Cerebellar nuclear complex (tissue), 1 donor: ENCODE measurements at places on chromosomes 6 and 20.

DNA sequence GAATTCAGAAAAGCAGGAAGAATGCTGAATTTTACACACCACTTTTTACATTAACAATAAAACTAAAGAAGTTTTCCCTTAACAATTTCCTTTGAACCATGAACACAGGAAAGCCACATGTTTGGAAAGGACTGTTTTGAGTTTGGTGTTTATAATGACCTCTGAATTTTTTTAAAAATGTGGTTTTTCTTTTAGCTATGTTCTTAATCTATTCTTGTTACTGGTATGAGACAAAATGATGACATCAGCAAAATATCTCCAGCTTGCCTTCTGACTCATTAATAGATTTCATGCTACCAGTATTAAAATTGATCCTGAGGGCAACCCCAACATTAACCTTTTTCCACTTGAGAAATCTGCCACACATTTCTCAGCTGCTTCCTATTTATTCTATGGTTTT is 217.5 kb upstream of the THEMIS start:
- DNase-seq, result no peak

GRCh38 chr6:161543684-161544309 is 269.9 kb upstream of the AGPAT4 start:
- no peak for DNase-seq

- DNase-seq, result no peak
These were observed 173.6 kb downstream of the TFAP2B start for GRCh38 chr6:50992232-50992631.

DNA sequence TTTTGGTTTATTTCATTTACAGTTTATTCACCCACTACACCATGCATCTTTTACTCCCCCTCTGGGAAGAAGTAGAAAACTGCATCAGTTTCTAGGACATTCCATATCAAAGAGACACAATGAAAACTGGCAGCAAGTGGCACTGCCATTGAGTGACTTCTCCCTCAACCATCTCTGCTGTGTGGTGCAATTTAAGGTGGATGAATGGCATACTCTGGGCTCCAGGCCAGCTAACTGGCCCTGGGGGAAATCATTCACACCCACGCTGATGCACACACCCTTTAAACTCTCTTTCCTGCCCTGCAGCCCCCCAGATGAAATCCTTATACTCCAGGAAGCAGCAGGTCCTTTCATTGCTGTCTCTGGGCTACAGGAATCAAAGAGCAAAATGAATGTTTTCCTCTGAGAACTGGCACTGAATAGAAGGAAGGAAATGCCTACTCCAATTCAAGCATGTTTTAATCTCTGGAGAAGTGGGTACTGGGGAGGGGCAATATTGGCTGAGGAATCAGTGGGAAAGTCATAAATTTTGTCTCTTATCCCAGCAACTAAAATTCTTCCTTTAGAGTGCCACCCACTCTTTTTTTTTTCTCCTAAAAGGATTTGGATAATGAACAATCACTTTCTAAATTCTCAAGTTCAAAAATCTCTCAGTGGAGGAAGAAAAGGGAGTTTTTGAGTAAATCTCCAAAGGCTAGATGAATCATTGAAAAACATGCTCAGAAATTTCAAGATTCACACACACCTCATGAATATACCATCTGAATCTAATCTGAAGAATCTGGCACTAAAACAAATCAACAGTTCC is 16.9 kb upstream of the RFPL4B start:
- no peak for DNase-seq

- DNase-seq, result no peak
These were observed 4.5 kb downstream of the TNFRSF6B start for GRCh38 chr20:63701051-63701328.

GRCh38 chr20:47118641-47119040 is 224.0 kb downstream of the EYA2 start:
- no peak for DNase-seq

GRCh38 chr6:166228839-166229528 is 61.3 kb upstream of the TBXT start:
- DNase-seq, result no peak

DNA sequence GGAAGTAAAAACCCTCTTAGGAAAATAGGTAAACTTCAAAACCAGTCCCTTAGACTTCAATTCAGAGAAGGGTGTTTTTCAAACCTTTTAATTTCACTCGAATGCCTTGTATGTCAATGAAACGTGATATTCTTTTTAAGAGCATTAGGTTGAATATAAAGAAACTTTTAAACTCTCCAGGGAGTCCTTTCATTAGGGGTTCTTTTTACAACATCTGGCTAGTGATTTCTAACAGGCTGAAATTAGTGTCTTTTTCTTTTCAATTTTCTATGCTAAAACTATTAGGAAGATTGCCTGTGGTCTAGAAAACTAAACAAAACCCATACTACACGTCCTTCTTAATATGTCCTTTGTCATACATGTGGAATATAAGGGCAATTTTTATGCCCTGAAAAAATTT is 569.7 kb upstream of the CITED2 start:
- DNase-seq, result no peak

DNA sequence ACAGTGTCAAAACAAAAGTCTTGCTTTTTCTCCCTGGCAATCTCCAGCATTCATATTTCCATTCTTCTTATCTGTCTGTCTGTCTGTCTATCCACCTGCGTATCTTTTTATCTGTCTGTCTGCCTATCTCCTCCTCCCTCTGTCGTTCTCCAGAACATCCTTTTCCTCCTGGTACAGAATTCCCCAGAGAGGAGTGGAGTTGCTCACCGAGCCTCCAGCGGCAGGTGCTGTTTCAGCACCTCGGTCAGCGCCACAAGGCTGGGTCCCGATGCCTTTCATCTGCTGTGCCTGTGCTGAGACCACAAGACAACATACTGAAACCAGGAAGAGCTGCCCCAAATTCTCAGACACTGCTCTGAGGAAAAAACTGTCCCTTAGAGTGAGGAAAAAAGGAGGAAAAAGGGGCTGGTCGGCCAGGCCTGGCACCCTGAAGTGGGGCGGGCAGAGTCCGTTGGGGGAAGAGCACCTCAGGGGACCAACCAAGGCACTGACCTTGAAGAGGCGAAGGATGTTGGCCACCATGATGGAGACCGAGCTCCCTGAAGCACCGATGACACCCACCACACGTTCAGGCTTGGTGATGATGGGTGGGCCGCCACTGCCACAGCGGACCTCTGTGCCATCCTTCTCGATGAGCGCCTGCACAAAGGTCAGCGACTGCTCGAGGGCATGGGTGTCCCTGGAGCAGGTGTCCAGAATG is 13.3 kb downstream of the GRM4 start:
- DNase-seq, result no peak

GRCh38 chr20:40965671-40966070 is 63.0 kb upstream of the TOP1 start:
- no peak for DNase-seq

DNA sequence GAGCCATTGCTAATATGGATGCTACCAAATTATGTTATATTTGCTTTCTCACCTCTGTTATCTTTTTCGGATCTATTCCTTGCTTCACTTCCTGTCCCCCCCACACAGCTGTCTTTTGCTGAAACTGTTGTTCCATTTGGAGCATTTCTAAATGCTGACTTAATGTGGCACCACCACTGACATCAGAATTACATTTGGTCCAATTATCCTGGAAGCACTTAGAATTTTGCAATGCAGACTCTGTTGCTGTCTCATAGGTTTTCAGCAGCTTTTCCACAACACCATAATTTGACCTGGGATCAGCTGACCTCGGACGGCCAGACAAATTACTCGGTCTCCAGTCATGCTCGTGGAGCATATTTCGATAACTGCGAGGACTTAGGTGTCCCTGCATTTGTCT is 12.8 kb downstream of the KIAA0408 start:
- no peak for DNase-seq

DNA sequence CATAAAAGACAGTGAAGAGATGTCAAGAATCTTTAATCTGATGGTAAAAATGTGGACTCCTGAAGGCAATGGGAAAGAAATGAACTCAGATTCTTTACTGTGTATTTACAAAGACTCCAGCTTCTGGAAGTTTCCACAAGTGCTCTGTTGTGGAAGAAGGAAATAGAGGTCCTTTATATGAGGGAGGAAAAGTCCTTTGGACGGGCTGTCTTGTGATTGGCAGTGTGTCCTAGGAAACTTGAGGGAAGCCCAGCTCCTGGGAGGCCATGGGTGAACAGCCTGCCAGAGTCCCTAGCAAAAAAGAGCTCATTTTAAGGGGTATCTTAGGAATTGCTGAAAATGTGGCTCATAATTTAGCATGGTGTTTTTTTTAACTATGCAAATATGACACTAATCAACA is 92.0 kb downstream of the RNASET2 start:
- no peak for DNase-seq

DNA sequence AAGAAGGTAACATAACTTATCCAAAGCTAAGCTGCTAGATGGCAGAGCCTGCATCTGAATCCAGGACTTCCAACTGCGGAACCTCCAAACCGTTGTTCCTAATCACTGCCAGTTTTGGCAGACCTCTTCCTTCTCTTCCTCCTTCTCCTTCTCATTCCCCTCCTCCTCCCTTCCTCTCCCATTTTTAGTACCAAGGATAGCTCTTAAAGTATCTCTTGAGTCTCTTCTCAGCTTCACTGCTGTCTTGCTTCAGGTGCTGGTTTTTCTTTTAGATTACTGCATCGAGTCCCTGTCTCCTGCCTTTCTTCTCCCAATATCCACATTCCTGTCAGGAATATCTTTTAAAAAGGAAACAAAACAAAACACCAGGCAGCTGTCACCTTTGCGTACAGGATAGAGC is 77.1 kb downstream of the CDYL start:
- DNase-seq, result no peak

- no peak for DNase-seq
These were observed 38.1 kb upstream of the HLA-E start for GRCh38 chr6:30450909-30451841.

DNA sequence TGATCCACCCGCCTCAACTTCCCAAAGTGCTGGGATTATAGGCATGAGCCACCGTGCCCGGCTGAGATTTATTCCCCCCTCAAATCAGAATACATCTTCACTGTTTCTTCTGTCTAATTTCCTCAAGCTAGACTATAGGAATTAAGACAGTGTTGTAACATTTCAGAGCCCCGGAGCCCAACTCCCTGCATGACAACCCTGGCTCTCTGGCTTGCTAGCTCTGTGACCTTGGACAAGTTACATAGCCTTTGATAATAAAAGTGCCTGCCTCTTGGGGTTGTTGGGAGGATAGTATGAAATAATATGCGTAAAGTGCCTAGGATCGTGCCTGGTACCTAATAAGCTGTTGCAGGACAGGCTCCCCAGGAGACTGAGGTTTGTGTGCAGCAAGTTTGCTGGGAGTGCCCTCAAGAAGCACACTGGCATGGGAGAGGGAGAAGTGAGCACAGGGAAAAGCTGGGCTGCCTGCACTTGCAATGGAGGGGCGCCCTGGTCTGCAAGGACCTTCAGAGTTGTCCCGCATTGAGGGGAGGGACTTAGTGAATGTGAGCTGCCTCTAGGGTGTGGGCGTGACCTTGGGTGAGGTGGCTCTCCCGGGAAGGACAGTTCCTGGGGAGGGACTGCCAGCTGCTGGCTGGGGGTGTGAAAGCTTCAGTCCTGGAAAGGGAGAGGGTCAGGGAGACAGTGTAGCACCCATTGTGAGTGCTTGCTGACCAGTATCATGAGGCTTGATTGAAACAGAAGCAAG is 43.4 kb downstream of the TAF8 start:
- DNase-seq, result no peak

DNA sequence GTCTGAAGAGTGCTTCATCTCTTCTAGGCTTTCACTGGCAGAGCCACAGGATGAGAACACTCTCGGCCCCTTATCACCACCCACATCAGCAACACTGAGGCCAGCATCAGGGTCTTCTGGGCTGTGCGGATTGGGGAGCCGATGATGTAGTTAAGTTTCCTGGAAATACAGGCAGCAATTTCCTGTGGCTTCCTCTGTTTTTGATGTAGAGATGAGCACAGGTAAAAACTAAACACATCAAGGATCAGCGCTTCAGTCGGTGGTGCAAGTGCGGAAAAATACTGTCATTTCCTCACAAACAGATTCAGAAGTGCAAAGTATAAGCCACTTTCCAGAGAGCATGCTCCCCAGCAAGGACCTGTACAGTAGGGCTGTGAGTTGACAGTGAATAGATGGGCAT is 62.6 kb downstream of the BACH2 start:
- no peak for DNase-seq

- DNase-seq, result no peak
These were observed 1.3 kb downstream of the SLA2 start for GRCh38 chr20:36644706-36645095.

- no peak for DNase-seq
These were observed 126.7 kb downstream of the AIG1 start for GRCh38 chr6:143187238-143187923.

DNA sequence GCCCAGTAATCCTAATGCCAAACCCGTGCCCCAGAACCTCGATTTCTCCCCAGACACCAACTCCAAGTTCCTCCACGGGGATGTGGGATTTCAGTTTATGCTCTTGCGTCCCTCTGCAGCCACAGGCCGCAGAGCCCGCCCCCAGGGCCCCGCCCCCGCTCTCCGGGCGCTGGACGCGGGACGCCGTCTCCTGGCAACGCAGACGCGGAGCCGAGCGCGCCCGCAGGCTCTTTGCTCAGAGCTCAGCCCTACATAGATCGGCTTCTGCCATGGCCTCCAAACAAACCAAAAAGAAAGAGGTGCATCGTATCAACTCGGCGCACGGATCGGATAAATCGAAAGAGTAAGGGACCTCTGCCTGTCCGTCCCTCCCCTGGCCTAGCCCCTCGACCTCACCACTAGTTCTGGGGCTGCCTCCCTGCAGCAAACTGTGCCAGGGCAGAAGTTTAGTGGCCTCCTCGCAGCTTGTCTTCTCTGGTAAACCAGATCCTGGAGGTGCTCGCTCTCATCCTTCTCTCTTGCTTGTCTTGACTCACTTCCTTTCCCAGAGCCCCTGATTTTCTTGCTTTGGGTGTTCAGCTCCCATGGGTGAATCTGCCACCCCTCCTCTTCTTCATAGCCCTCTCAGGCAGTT is at the start of gene ADGB:
TSS of gene ADGB (plus strand) at position 201 of the 634 bp plus-strand sequence. CDS start at position 270, 69 bp downstream.
- DNase-seq, result no peak

DNA sequence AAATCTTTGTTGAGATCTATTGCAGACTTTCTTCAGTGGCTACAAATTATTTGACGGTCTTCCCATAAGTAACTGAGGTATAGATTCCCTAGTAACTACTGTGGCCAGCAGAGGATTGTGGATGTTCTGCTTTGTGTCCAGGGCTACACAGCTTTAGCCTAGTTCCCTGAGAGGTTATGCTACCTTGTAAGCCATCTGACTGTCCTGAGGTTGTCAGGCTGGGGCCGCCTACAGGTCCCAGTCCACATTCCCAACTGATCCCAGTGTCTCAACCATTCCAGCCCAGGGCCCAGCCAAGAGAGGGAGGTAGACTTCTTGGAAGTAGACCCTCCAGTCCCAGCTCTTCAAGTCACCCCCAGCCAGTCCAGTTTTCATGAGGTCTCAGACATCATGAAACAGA is 57.7 kb downstream of the BANF2 start:
- no peak for DNase-seq

GRCh38 chr20:17875981-17876385 is 92.6 kb downstream of the SNX5 start:
- no peak for DNase-seq
